ENCODE measurements at places on chromosomes 16 and 17.
A peak's percentile ranks its signal among the peaks of the same experiment; 100 is the strongest.

DNA sequence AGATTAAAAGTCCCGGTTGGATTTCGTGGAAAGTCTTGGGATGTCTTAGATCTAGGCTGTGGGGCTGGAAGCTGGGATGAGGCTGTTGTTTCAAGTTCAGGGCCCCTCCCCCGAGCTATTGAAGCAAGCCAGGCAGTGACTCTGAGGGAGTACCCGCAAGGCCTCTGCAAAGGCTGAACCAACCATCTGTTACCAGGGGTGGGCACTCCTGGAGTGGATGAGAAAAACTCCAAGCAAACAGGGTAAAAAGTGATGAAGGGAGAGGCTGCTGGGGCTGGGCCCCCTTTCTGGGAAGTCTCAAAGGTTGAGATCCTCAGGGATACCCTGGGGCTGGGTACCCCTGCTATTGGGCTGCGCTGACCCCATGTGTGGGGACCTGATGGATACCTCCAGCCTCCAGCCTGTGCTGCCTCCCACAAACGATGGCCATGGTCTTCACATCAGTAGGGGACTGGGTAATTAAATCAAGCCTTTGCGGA is 82.4 kb upstream of the KIFC3 start:
- DNase-seq: no peak

DNA sequence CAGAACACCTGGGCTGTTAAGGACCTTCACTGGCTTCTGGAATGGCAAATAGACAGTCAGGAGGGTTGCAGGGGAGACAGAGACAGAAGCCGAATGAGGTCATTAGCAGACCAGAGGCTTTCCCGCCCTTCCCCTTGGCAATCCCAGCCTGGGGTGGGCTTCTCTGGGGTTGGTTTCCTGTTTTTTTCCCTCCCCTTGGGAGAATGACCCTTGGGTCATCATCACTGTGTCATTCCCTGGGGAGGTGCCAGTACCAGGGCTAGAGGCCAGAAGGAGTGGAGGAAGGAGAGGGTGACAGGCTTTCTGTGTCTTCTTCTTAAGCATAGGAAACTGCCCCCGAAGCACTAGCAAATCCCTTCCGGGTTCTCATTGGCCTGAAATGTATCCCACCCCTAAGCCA is 42.9 kb upstream of the IL21R start:
- no peak for DNase-seq

GRCh38 chr16:50270510-50271147 is 4.3 kb downstream of the ADCY7 start:
- DNase-seq: no peak

- DNase-seq: no peak
Observed at GRCh38 chr17:82237746-82238471, 9.1 kb downstream of the SLC16A3 start.

DNA sequence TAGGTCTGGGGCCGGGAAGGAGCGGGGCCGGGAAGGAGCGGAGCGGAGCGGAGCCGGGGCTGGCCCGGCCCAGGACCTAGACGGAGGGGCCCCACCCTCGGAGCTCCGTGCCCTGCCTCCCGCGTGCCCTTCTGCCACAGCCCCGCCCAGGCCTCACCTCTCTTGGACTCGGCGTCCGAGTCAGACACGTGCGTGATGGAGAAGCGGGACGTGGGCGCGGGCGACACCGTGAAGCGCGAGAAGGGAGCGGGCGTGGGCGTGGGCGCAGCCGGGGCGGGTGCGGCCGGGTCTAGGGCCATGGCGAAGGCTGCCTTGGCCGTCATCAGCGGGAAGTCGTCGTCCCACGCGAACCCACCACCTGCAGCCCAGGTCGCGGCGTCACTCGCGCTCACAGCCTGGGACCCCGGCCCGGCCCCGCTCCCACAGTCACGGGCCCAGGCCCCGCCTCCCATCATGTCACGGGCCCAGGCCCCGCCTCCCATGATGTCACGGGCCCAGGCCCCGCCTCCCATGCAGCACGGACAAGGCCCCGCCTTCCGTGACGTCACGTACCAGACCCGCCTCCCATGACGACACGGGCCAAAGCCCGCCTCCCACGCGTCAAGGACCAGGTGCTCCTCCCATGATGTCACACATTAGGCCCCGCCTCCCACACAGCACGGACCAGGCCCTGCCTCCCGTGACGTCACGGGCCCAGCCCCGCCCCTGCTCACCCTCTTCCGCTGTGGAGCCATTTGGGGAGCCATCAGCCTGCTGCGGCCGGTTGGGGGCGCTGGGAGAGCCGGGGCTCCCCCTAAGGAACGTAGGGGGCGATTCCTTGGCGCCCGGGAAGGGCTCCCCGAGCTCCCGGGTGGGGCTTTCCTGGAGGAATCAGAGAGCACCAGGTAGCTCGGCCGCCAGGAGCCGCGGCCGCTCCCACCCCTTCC is 45.8 kb upstream of the PVALEF start:
- DNase-seq: peak; percentile 55

DNA sequence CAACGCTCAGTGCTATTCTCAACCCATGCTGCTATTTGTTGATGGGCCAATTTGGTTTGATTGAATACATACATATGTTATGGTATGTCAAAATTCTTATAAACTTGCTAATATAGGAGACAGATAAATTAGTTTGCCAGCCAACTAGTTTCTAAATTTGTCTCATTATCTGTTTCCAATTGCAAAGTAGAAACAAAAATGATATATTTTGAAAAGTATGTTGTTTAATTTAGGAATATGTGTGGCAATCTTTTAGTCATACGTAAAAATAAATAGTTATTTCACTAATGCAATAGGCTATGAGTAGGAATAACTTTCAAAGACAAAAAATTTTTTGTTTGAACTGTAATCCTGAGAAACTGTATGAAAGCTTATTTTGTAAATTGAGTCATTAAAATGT is 210.6 kb upstream of the KCNJ16 start:
- no peak for DNase-seq

GRCh38 chr17:72954579-72954978 is 137.9 kb downstream of the SLC39A11 start:
- no peak for DNase-seq

DNA sequence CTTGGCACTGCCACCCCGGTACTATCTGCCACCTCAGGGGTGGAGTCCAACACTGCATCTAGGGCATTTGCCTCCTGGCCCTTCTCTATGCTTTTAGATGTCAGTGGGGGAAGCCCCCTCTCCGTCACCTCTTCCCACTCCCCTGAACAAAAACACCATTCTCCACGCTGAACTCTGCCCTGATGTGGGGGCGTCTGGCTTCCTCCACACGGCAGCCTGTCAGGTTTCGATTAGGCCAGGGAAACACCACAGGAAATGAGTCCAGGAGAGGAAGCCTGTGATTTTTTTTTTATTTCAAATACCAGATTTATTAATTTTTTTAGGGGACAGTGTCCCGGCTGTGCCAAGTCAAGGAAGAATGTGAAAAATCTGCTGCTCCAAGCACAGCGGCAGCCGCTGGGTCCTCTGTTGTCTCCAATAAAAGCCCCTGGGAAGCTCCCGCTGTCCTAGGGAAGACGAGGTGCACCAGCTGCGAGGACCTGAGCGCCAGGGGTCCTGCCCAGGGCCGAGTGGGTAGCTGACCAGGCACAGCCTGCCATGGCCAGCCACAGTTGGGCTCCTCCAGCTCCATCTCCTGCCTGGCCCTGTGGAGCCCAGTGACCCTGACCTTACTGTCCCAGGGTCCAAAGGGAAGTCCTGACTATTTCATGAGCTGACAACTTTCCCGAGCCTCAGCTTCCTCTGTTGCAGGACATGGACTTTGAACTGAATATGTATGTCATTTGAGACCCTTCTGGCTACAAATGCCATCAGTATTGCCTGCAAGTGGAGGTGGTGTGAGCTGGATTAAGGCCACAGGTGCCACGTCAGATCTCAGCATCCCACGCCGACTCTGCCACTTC is 336.7 kb downstream of the FOXL1 start:
- no peak for DNase-seq

- peak; percentile 36 for DNase-seq
Observed at GRCh38 chr16:70395345-70395901, 43.5 kb downstream of the ST3GAL2 start.

- DNase-seq: no peak
Observed at GRCh38 chr17:59832883-59833379, 59.8 kb downstream of the TUBD1 start.

GRCh38 chr16:85151603-85152413 is 39.5 kb upstream of the CIBAR2 start:
- no peak for DNase-seq

DNA sequence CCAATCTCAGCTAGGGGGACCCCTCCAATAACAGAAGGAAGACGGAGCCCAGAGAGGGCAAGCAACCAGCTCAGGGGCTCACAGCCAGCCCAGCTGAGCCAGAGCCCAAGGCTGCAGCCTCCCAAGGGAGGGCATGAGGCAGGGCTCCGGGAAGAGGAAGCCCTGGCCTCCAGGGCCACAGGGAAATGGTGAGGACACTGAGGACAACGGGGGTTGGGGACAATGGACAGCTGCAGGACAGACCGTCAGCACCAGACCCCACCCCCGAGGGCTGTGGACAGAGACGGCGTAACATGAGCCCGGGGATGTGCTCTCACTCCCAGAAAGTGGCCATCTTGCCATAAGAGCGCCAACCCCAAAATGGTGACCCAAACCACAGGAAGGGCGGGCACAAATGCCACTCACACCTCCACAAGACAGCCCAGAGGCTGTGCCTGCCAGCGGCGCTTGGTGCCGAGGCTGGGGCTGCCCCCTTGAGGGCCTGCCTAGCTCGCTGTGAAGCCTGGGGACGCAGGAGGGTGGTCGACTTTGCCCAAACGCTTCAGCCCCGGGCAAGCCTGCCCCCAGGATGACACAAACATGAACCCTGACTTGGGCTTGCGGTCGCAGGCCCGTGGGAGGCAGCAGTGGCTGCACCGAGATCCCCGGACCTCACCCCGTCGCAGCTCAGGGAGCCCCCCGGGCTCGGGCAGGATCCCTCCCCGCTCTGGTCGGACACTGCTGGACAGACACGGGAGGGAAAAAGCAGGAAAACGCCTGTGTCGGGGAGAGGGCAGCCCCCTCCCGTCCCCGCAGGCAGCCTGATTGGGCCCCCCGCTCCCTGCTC is 10.5 kb downstream of the PIMREG start:
- DNase-seq: no peak

DNA sequence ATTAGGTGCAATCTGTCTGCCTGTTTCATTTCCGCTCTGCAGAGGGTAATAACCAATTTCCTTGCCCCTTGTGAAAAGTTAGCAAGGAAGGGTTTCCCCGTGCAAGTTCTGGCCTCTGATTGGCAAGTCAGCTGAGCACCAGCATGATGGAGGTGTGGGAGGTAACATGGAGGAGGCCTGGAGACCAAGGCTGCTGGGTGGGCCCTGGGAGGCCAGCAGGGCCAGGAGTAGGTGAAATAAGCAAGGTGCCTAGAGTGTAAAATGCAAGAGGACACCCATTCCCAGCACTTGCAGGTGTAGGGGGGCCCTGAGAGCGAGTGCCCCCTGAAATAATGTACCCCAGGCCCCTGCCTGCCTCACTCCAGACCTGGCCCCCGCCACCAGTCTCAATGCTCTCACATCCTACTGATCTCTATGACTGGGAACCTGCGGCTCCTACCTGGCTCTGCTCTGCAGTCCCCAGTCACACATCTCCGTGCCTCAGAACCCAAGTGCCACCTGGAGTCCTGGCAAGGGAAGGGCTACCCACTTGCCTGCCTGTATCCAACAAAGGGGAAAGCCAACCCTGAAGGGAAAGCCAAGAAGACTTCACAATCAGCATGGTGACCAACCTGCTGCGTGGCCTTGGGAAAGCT is 116.2 kb downstream of the C16orf78 start:
- DNase-seq: no peak

- peak; percentile 67 for DNase-seq
Observed at GRCh38 chr17:77465358-77466041, 324.7 kb downstream of the SEC14L1 start.

GRCh38 chr16:52634104-52634503 is 87.2 kb upstream of the TOX3 start:
- DNase-seq: no peak

GRCh38 chr17:60748204-60748603 is 70.6 kb downstream of the BCAS3 start:
- no peak for DNase-seq

DNA sequence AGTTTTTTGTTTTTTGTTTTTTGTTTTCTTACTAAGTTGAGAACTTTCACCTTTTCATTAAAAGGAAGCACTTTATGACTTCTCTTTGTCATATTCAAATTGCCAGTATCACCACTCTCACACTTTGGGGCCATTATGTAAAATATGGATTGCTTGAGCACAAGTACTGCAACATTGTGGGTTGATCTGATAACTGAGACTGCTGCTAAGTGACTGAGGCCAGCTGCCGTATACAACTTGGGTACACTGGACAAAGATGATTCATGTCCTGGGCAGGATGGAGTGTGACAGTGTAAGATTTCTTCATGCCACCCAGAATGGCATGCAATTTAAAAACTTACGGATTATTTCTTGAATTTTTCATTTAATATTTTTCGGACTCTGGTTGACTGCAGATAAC is 7.8 kb downstream of the TTC19 start:
- DNase-seq: no peak

GRCh38 chr17:31684901-31685300 is 174.1 kb downstream of the COPRS start:
- no peak for DNase-seq

DNA sequence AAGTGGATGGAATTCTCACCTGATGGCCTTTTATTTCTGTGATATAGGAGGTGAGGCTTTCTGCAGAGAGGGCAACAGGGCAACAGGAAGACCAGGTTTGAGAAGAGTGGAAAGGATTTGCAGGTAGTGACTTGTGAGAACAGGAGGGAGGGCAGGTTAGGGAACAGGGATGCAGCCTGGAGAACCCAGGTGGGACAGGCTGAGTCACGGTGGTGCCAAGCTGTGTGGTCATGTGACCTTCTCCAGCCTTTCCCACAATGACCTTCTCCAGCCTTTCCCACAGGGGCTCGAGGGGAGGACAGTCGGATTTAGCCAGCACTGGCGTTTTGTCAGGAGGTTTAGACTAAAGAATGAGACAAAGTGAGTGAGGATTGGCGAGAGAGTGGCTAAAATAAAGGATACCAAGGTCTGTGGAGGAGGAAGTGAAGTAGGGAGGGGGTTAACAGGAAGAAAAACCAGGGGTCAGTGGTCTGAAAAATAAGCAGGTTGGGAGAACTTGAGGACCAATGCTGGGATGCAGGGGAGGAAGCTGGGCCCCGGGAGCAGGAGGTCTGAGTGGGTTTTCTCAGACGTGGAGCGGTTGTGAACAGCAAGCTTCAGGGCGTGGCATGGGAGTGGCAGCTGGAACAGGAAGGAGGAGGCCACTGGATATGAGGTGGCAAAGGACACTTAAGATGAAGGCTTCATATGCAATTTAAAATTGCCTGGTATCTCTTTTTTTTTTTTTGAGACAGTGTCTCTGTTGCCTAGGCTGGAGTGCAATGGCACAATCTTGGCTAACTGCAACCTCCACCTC is 37.7 kb downstream of the DNAH2 start:
- DNase-seq: no peak

- no peak for DNase-seq
Observed at GRCh38 chr16:12530302-12530701, 273.4 kb downstream of the CPPED1 start.

DNA sequence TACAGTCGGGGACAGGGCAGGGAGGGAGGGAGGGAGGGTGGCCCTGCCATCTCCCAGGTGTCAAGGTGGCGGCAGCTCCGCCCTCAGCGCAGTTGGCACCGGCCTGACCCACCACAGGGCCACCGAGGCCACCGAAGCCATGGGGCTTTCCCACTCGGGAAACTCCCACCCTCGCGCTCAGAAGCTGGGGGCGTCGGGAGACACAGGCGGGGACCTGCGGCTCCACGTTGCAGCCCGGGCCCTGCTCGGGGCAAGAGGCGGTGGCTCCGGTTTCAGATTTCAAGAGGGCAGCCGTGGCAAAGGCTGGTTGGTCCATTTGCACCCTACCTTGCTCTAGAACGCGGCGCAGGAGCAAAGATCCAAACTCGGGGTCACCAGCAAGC is 544 bp downstream of the CYB561 start:
- DNase-seq: no peak

GRCh38 chr16:67173323-67173722 is 3.0 kb downstream of the NOL3 start:
- no peak for DNase-seq

GRCh38 chr16:89951509-89951908 is 3.0 kb downstream of the DEF8 start:
- no peak for DNase-seq
